ENCODE measurements at places on chromosomes 4 and X.

- DNase-seq = no peak
Measured at GRCh38 chr4:153502584-153502983, 36.4 kb downstream of the TMEM131L start.

GRCh38 chrX:152635941-152636340 lies 1.8 kb upstream of the GABRQ start:
- DNase-seq = peak; percentile 5

GRCh38 chr4:22389240-22389870 lies 126.5 kb downstream of the ADGRA3 start:
- no peak for DNase-seq

DNA sequence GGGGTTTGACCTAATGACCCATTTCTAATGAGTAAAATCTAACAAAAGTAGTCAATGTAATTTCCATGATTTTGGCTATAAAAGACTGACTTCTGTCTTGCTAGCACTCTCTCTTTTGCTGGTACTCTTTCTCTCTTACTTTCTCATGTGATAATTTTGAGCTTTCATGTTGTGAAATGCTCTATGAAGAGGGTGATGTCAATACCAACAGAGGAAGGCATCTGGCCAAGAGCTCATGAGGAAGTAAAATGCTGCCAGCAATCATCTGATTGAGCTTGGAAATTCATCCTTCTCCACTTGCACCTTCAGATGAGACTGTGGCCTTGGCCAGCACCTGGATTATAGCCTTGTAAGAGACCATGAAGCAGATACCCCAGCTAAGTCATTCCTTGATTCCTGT lies 347.7 kb downstream of the HS3ST1 start:
- no peak for DNase-seq

GRCh38 chr4:75715105-75715799 lies 9.1 kb upstream of the USO1 start:
- DNase-seq = no peak

DNA sequence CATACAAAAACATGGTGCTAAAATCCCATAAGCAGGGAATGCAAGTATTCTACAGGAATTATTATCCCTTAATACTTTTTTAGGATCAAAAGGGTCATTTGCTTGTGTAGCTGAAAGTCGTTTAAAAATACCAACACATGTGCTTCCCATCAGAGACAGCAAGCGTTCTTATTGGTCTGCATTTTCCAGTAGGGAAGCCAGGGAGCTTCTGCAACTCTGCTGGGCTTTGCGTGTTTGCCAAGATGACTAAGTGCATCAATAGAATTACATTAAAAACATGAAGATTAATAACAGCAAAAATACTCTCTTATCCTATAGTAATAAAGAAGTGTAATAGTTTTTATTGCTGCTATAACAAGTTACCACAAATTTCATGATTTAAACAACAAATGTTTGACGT lies 111.2 kb downstream of the QDPR start:
- no peak for DNase-seq

GRCh38 chr4:68995292-68995691 lies 43.7 kb upstream of the UGT2A3 start:
- DNase-seq = no peak

- no peak for DNase-seq
Measured at GRCh38 chr4:88953400-88953799, 103.6 kb downstream of the FAM13A start.

DNA sequence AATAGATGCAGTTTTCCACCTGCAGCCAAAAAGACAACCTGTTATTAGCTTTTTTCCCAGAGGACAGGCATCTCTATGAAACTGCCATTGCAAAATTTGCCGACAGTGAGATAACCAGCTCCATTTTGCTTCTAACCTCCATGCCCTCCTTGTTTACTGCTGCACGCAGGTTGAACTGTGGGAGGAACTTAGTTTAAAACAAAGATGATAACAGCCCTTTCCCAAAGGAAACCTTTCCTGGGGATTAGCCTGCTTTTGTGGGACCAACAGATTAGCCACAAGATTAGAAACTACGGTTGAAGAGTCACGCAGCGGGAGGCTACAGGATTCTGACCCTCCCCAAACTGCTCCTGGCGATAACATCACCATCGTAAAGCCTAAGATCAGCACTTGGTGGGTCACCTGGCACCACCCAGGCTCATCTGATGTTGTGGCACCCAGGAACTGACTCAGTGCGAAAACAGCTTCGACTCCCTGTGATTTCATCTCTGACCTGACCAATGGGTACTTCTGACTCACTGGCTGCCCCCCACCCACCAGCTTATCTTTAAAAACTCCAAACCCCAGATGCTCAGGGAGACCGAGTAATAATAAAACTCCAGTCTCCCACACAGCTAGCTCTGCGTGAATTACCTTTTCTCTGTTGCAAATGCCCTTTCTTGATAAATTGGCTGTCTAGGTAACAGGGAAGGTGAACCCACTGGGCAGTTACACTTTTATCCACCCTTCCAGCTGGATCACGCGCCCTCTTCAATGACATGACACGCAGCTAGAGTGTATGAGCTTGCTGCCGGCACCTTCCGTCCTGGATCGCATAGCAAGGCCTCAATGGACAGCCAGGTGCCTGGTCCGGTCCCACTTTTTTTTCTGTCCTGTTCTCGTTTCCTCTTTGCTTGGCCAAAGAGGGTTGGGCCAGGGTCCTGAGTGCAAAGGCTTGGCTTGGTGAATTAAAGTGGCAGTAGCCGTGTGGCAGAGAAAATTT lies 27.2 kb downstream of the NOP14 start:
- no peak for DNase-seq

GRCh38 chrX:98331407-98331806 lies 1447.7 kb downstream of the RPA4 start:
- no peak for DNase-seq

DNA sequence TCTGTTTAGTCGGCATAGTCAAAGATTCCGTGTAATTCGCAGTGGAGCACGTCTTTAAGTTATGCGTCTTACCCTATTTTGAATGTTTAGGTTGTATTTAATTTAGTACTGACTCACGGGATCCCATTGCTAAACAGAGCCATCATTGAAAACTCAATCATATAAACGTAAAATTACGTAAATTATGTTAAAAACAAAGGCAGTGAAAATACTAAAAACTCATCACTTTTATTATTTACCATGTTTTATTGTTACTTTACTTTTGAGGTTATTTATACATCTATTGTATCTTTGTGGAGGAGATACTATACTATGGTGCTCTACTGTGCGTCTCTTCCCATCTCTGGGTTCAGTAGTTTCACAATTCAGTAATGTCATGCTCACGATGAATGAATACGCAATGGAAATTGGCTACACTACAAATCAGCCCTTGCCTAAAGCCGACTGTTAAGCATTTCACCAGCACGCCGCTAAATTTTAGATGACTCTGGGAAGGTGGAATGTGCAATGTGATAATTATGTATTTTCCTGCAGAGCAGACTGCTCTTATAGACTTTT lies 944 bp downstream of the FUNDC2 start:
- DNase-seq = no peak

GRCh38 chrX:48498374-48498809 lies 10.4 kb upstream of the PORCN start:
- no peak for DNase-seq

DNA sequence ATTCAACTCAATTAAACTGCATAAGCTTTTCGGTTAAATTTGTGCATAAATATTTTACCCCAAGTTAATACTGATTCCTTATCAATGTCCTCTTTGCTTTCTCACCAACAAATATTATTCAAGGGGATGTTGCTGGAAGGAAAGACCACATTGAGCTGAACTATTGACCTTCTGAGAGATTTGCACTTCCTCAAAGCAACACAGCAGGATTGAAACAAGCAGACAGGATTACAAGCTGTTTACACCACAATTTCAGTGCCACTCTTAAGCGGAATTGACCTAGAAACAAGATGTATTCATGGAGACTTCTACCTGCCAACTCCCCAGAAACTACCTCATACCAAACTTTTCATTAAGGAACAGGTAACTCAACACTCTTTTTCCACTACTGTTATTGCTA lies 96.5 kb upstream of the DUSP21 start:
- no peak for DNase-seq

GRCh38 chrX:150240643-150240970 lies 122.5 kb upstream of the MAMLD1 start:
- DNase-seq = no peak

GRCh38 chrX:129634541-129634940 lies 20.2 kb downstream of the APLN start:
- no peak for DNase-seq

GRCh38 chrX:4550018-4550417 lies 836.6 kb upstream of the PRKX start:
- no peak for DNase-seq

DNA sequence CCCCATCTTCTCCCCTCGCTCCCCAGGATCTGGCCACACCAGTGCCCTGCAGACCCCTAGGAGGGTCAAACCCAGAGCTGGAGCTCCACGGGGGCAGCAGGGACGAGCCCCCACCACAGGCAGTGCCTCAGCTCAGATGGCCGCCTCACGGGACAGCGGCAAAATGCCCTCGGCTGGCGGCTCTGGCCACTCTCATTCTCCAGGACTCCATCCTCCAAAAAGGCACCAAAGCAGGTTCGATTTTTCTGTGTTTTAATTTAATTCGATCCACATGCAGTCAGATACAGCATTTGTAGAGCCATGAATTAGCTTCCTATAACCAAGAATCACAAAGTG lies 8.3 kb downstream of the FAM53A start:
- DNase-seq = no peak

GRCh38 chr4:81258841-81259550 lies 44.0 kb upstream of the PRKG2 start:
- no peak for DNase-seq

DNA sequence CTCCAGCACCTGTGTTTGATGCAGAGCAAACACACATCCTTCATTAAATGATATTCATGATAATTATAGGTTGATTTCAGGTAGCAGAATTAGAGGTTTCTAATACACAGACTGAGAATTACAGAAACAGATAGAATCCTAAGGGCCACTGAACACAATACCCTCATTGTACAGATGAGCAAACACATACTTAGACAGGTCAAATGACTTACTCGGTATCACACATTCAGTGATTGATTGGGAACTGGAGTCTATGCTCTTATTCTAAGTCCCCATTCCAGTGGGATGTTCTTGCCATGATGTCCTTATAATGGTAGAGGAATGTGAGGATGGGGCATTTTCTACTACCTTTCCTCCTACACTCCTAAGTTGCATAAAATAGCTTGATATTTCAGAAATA lies 70.8 kb downstream of the DCAF8L1 start:
- DNase-seq = no peak

DNA sequence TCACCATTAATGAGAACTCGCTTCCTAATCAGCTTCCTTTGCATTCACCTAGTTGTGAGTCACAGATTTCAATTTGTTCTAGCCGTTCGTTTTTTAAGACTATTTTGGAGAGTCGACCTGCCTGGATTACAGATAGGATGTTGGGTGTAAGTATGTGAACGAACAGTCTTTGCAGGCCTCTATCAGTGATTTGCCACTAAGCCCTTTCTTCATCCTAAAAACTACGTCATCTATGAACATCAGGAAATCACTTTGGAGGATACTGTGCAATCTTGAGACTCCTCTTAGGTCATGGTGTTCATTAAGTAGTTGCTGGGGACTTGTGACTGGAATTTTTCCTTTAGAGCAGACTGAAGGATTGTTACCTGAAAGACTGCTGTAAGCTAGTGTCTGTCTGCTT lies 1.1 kb downstream of the POLA1 start:
- DNase-seq = no peak

DNA sequence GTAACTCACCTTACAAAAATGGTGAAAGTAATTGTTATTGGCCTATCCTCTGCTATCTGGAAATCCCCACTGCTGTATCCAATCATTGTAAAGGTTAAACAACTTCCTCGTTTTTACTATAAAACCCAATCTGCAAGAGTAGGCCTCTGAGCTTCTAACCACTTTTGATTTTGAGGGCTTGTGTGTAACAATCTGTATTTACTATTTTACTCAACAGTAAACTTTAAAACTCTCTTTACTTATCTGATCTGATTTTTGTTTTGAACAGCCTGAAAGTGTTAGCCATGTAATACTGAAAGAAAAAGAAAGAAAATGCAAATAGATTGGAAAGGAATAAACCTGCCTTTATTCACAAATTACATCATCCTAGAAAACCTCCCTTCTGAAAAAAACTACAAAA lies 63.1 kb downstream of the SLC10A7 start:
- no peak for DNase-seq

- DNase-seq = no peak
Measured at GRCh38 chr4:153160821-153161220, 43.4 kb upstream of the TRIM2 start.

- no peak for DNase-seq
Measured at GRCh38 chr4:10180927-10181744, 64.5 kb upstream of the WDR1 start.

DNA sequence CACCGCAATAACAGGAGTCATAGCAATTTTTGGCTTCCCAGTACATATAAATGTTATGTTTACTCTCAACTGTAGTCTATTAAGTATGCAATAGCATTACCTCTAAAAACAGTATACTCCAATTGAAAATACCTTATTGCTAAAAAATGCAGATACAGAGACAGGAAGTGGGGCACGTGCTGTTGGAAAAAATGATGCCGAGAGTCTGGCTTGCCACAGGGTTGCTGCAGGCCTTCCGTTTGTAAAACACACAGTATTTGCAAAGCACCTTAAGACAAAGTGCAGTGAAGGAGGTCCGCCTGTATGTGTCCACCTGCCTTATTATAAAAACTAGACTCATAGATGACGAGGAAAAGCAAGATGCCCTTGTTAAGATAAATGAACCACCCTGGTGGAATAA lies 23.5 kb downstream of the CD99 start:
- no peak for DNase-seq

- no peak for DNase-seq
Measured at GRCh38 chr4:13483136-13483767, 888 bp downstream of the RAB28 start.

DNA sequence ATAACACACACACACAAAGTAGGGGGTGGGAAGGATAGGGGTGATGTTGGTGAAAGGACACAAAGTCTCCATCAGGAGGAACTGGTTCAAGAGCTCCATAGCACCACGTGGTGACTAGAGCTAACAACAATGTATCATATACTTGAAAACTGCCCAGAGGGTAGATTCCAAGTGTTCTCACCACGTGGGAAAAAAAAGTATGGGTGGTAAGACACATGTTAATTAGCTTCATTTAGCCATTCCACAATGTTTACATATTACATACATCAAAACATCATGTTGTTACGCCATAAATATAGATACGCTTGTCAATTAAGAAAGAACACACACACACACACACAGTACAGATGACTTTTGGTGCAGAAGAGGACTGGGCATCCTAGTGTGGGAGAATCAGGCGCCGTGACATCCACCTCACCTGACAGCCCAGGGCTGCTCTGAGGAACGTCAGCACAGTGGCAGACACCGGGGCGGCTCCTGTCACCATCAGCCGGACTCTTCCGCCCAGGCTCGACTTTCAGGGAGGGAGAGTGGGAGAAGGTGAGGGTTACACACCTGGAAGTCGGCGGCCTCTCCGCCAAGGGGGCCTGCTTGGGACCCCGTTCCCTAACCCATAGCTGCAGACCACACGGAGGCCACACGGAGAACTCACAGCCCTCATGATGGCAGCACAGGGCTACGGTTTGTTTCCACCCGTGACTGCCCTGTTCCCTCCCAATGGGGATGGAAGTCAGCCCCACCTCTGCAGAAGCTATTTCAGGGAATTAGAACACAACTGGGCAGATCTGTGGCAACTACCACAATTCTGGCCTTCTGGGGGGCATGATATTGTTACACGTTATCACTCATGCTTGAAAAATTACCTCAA lies 31.8 kb upstream of the CENPU start:
- no peak for DNase-seq
